ENCODE measurements at places on chromosomes 4 and X.

DNA sequence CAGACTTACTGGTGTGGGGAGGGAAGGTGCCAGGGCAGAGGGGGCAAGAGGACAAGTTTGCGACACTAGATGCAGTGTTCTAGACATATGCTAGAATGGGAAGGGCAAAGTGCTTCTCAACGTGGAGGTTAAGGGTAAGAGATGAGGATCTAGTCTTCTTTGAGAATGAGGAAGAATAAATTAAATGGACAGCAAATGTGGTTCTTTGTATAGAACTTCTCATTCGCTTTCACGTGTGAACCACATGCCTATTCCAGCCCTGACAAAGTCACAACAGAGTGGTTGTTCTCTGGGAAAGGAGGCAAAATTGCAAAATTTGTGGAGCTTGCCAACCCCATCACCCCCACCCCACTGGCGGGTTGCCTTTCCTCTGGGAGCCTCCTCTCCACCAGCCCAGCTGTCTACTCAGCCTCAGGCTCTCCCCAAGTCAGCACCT is 1.5 kb upstream of the ANXA5 start:
- DNase-seq = no peak

DNA sequence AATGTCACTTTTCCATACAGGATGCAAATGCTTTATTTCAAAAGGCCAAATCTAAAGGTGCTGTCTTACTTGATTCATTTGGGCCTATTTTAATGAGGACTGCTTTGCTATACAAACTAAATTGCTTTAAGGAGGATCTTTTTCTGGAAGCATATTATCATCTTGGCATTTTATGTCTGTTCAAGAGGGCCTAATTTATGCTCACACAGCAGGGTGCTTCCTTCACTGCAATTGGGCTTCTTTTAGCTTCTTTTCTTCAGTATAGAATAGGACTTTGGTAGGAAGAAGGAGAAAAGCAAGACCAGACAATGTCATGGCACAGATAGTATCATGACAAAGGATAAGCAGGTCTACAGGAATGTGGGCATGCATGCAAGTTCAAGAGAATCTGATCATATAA is 222.4 kb upstream of the ANKRD50 start:
- no peak for DNase-seq

DNA sequence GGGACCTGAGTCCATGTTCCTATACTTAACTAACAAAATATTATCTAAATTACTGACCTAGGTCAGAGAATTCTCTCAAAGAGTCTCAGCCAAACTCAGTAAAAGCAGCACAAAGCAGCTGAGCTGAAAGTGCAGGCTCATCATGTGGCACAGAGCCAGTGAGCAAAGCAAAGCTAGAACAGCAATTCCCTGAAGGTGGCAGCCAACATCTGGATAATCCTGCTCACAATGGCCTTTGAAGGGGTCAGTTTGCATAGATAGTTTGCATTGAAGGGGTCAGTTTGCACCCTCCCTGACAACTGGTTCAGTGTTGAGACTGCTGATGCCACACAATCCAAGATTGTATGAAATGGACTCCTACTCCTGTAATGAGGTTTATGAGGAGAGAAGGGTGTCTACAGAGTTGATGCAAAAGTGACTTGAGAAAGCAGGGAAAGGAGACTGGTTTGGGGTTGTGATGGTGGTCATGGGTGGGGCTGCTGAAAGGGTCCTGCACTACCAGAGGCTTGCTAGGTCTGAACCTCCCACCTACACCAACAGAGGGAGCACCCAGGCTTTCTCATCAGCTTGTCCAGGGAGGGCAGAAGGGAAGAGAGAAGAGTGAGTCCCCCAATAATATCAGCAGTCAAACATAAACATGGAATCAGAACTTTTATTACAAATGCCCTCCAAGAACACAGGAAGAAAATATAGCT is 39.7 kb downstream of the TRIM61 start:
- DNase-seq = no peak

GRCh38 chr4:94537921-94538628 is 86.3 kb downstream of the PDLIM5 start:
- DNase-seq = no peak

DNA sequence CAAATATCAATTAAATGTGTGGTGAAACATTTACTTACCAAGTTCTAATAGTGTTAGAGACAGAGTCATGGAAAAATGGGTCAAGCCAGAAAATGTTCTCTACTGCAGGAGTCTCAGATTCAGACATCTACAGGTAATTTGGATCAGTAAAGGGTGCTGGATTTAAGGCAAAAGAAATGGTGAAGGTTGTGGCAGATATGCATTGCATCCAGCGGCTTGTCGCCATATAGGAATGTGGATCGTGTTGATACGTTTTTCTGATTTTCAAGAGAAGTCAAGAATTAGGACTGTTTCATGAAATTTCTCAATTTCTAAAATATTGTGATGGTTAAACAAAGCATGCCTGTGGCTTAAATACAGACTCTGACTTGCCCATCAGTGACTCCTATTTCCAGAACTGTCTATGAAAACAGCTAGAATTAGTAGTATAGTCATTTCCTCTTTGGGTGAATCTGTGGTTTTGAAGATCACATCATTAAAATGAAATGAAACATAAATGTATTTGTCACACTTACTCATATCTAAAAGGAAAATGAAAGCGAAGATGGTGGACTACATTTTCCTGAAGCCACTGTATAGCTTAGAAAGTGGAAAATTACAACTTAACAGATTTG is 110.1 kb upstream of the VEGFC start:
- DNase-seq = no peak

DNA sequence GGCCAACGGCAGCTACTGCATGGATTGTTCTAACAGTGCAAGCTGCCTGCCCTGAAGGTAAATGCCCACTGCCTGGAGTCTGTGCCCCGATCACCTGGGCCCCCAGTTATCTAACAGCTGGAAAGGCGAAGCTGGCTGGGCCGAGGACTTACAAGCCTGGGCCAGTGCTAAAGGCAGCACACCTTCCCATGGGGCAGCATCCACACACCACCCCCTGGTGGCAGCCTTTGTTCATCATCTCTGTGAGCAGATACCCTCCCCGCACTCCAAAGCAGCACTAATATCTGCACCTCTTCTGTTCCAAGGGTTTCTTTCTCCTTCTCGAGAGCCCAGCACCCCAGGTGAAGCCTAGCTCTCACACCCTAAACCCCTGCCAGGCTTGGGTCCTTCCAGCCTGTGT is 7.6 kb downstream of the SLC2A9 start:
- peak; percentile 23 for DNase-seq

- no peak for DNase-seq
These were observed 102.0 kb upstream of the ARHGAP24 start for GRCh38 chr4:85372966-85373365.

DNA sequence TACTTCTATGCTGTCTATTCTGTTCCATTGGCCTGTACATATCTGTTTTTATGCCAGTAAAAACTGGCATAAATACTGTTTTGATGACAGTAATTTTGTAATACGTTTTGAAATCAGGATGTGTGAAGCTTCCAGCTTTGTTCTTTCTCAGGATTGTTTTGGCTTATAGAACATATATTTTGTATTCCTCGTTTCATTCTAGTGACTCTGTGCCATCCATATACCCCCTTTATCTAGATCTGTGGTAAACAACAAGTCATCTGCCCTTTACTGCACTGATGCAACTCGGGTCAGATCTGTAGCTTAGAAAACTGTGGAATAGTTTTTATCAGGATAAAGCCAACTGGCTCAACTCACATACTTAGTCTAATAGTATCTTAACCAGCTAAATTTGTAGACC is 233.7 kb downstream of the PRDM5 start:
- no peak for DNase-seq

GRCh38 chr4:152408514-152409327 is 127.2 kb downstream of the FBXW7 start:
- no peak for DNase-seq

- no peak for DNase-seq
These were observed 171.0 kb upstream of the PPP1R2C start for GRCh38 chrX:42948723-42949657.

- DNase-seq = no peak
These were observed 30.6 kb downstream of the CLRN2 start for GRCh38 chr4:17545374-17546140.

DNA sequence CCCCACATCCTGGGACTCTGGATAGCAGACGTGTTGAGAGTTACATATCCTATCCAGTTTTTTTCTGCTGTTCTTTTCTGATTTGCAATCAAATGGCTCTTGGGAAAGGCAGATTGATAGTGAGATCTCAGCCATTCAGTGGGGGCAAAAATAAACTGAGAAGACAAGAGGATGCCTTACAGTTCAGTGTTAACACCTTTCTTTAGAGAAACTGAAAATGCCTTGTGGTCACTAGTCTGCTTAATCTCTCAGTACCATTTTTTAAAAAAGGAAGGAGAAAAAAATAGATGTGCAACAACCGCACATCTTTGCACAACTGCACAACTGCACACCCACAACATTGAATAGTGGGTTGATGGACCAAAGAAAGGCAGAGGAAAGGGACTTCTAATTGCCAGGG is 109.3 kb downstream of the ARHGEF9 start:
- no peak for DNase-seq

- no peak for DNase-seq
These were observed 107.5 kb downstream of the CLNK start for GRCh38 chr4:10577018-10577417.

- no peak for DNase-seq
These were observed 83.0 kb downstream of the PJA1 start for GRCh38 chrX:69082055-69082752.

GRCh38 chr4:141705747-141706377 is 69.5 kb downstream of the IL15 start:
- DNase-seq = no peak

DNA sequence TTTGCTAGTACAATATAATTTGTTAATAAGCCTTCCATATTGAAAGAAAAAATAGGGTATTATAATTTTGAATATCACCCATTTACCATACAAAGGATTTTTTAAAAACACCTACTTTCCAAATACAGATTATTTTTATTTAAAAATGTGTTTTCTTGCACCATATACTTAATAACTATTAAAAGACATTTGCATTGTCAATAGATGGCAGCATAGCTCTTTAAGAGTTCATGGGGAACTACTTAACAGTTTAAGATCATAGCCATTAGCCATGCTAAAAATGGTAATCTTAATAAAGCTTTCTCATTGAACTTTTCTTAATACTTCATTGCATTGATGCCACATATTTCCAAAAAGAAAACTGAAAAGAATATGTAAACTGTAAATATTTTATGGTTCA is 1995.9 kb downstream of the C4orf33 start:
- DNase-seq = no peak

GRCh38 chrX:85244450-85245211 is 840 bp downstream of the ZNF711 start:
- DNase-seq = no peak

DNA sequence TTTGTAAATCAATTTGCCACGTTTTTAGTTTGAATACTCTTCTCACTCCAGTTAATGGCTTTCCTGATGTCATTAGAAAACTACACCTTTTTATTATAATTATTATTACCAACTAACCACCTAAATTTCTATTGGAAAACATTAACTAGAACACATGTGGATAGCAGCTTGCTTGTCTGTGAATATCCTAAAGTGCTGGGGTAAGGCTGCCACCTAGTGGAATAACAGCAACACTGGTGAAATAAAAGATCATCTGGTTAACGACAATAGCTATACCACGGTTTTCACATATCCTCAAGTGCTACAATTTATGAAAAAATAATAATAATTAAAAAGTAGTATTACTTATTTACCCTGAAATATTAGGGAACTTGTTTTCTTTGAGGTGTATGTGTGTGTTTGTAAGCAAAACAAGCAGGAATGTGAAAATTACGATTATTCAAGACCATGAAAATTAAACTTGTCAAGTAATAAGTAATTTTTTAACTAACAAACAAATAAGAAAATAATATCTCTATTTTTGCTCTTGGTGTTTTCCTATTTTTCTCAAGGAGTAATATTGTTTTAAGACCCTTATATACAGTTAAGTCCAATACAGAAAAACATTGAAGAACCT is 130.1 kb upstream of the TECRL start:
- no peak for DNase-seq

GRCh38 chrX:30483996-30484395 is 93.6 kb downstream of the TASL start:
- no peak for DNase-seq

DNA sequence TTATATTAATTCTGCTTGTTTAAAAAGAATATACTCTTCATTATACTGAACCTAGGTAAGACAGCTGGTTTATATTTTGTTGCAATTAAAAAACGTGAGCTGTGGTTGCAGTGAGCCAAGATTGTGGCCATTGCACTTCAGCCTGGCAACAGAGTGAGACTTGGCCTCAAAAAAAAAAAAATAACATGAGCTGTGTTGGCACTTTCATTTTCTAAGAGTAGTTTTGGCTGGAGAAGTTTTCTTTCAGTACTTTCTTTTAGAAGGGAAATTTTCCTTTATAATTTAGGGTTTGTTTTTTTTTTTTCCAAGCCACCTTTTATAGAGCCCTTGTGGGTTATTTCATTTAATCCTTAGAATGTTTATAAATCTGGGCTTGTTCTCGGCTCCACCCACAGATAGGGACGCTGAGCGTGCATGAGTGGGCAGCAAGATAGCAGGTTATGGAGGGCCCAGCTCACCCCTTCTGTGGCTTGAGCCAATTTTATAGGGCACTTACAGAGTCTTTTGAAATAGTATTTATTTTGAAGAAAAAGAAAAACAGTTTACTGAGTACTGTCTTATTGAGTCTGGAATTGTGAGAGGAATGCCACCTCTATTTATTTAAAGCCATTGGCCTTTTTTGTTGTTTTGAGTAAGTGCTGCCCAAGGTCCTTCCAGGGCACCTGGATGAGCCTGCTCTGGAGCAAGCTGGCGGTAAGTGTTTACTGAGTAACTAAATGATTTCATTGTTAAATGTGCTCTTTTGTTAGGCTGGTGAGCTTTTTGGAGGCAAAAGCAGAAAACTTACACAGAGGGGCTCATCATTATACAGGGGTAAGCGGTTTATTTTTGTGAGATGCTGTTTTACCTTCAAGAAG is 60.9 kb downstream of the HTT start:
- no peak for DNase-seq

DNA sequence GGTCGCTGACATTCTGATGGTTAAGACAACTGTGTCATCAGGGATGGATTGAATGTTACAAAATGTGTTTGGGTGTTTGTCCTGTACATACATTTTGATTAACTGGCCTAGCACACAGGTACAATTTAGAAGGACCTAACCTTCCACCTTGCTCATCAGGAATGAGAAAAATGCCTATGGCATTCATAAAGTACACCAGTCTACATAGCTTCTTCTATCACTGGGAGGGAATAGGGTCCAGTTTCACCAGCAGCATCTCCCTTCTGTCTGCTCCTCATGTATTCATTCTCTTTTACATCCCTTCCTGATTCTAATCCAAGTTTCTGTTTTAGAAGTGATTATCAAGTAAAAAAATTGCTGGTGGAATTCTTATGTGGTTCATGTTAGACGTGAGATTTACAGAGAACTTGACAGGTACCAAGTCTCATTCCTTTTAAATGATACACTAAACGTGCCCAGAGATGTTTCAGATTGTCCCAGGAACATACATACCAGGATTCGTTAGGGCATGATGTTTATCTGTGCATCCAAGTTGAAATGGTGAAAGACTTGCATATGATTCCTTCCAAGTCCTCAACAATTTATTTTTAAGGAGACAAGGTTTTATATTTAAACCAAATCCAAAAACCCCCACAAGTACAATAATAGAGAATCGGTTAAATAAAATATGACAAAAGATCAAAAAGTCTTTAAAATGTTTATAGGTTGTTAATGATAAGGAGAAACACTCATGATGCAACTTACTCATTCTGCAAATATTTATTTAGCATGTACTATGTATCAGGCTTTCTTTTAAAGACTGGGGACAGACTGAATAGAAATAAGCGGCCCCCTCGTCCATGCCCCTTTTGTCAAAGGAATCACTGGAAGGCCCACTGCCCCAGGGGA is 359.1 kb downstream of the ZNF674 start:
- DNase-seq = no peak
